Transverse colon (tissue), 4 donors: ENCODE measurements at places on chromosomes 12 and 14. TPM values are rescaled to one million over a fixed set of nuclear protein-coding genes. Genes with fewer than 3 reads are reported as not detected.

DNA sequence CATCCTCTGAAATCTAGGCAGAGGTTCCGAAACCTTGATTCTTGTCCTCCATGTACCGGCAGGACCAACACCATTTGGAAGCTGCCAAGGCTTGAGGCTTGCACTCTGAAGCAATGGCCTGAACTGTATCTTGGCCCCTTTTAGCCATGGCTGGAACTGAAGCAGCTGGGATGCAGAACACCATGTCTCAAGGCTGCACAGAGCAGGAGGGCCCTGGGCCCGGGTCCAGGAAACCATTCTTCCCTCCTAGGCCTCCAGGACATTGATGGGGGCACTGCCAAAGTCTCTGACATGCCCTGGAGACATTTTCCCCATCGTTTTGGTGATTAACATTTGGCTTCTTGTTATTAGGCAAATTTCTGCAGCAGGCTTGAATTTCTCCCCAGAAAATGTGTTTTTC is 198.7 kb downstream of the EFCAB11 start:
- no peak for DNase-seq

- no peak for DNase-seq
These were observed 31.7 kb upstream of the PNMA1 start for GRCh38 chr14:73745571-73746519.

GRCh38 chr14:99758121-99758821 is 34.9 kb upstream of the EML1 start:
- DNase-seq = no peak

DNA sequence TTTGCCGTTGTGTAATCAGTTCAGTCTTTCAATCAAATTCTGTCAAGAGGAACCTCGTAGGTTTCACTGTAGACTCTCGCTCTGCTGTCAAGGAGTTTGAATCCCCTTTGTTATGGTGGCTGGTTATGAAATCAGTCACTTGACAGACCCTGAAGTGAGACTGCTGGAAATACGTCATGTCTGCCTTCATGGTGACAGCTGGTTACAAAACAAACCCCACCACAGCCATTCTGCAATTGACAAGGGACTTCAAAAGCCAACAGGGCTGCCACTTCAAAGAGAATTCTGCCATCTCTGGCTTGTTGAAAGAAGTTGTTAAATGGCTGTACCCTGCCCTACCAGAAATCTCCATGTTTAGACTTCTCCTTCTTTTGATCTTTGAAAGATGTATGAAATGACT is 286.9 kb downstream of the ERC1 start:
- no peak for DNase-seq

DNA sequence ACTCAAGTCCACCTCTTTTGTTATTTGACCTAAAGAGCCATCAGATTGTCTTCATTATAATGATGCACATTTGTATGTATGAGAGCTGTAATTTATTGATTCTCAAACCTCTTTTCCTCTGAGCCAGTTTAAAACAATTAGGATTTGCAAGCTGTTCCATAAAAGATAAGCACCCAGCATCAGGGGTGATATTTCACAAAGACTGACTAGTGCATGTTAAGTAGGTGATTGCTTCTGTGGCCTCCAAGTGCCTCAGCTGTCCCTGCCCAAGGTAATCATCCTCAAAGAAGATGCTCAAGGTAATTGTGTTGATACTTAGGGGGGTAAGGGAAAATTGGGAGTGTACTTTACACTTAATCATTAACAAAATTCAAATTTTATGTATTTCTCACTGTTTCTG is 18.2 kb downstream of the CEP128 start:
- no peak for DNase-seq

- no peak for DNase-seq
These were observed 190.1 kb upstream of the RMST start for GRCh38 chr12:97272471-97272870.

DNA sequence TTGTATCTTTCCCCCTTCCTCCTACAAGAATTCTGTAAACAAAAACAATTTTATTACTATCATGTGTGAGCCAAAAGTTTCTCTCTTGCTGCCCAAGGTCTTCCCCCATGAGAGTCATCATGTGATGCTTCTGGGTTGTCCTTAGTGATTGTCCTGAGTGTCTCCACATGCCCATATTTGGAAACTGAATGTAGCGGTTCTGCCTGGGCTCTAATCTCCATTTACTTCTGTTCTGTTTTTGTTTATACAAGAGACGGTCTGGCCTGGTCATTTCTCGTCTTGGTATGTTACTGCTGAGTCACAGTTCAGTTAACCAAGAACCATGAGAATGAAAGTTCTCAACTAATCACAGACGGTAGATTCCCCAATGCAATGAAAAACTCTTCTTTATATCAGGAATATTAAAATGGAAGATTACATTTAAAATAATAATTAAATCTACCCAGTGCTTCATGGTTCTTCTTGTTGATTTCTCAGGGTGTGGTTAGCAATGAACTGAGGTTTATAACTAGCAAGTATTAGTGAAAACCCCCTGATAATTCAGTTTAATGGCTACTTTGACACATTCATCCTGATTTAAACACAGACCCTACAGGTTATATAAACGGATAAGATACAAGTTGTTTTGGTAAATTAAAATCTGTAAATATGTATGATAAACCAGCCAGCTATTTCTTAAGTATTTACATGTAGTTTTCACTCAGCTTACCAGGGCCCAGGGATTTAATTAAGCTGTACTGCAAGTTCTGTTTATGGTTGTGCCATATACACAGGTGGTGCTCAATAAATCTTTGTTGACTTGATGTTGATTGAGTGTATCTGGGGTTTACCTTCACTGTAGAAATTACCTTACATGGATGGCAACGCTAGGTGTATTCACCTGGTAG is 81.1 kb downstream of the PELI2 start:
- no peak for DNase-seq

- no peak for DNase-seq
These were observed at the start of gene TAS2R43 for GRCh38 chr12:11092128-11092527. Gene TAS2R43, minus strand, starts transcription at chr12:11092313. Its CDS starts 84 bp downstream, at chr12:11092229.

DNA sequence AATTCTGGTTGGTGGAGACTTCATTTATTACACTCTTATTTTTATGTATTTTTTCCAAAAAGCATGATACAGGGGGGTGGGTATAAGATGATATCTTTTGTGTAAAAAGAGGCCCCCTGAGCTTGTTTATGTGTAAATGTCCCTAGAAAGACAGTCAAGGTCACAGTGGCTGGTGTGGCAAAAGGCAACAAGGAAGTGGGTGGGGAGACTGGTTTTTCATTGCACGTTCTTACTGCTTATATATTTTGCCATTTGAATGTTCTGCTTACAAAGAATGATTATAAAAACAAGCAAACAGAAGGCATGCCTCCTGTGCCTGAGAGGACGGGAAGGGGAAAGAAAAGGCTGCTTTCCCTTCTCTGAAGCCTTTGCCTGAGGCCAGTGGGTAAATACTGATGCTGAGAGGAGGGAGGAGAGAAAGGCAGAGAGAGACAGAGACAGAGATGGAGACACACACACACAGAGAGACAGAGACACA is 24.1 kb upstream of the ADIPOR2 start:
- peak; percentile 43 for DNase-seq

GRCh38 chr14:21536418-21537089 is 10.4 kb upstream of the SALL2 start:
- DNase-seq = no peak

- DNase-seq = no peak
These were observed 17.8 kb upstream of the PAPOLA start for GRCh38 chr14:96484399-96484798.

DNA sequence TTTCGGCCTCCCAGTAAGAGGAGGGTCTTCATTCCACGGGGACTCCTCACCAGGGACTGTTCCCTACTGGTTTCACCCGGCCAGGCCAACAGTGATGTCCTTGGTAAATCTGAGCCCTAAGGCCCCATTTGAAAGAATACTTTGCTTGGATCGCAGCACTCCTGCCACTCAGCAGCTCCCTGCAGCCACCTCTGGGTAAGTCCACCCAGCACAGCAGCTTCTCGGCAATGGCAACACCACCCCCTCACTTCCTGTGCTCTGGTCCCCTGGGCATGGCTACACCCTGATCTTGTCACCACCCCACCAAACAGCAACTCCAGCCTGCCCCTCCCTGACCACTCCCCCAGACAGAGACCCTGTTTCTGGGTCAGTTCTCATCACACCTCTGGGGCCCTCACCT is 100.3 kb downstream of the SETD3 start:
- no peak for DNase-seq

DNA sequence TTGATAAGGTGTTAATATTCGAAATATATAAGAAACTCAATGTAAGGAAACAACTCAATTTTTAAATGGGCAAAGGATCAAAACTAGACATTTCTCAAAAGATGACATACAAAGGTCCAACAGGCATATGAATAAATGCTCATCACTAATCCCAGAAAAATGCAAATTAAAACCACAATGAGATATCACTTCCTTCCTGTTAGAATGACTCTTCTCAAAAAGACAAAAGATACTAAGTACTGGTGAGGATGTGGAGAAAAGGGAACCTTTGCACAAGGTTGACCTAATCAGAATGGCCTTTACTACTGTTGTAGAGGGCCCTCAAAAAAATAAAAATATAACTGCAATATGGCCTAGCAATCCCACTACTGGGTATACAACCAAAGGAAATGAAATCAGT is 383.4 kb downstream of the KCNH5 start:
- no peak for DNase-seq

- no peak for DNase-seq
These were observed 565 bp downstream of the CEP83 start for GRCh38 chr12:94458877-94459727.

DNA sequence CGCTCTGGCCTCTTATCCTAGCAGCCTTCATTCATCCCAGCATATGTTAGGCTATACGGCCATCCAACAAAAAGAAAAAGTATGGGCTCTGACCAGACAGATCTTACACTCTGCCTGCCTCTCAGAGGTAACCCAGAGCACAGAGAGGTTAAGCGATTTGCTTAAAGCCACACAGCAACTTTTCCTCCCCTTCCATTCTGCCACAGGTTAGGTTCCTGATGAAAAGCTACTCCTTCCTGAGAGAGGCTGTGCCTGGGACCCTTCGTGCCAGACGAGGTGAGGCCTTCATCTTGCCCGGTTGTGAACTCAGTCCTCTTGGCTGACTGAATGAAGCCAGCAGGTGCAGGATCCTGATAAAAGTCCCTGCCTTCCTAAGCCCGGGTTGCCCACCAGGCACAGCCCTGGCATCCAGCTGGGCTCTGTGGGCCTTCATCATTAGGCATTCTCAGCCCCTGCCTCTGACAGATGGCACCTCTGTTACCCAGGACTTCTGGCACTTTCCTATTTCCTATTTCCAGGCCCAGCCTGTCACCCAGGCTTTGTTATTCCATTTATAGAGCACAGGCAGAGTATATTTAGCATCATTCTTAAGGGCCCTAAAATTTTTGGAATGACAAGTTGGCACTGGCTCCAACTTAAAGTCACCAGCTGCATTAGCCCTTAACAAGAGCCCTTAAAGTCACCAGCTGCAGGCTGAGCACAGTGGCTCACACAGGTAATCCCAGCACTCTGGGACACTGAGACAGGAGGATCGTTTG is 12.8 kb downstream of the SOAT2 start:
- no peak for DNase-seq

GRCh38 chr12:39887856-39888255 is 218.0 kb downstream of the SLC2A13 start:
- DNase-seq = no peak

DNA sequence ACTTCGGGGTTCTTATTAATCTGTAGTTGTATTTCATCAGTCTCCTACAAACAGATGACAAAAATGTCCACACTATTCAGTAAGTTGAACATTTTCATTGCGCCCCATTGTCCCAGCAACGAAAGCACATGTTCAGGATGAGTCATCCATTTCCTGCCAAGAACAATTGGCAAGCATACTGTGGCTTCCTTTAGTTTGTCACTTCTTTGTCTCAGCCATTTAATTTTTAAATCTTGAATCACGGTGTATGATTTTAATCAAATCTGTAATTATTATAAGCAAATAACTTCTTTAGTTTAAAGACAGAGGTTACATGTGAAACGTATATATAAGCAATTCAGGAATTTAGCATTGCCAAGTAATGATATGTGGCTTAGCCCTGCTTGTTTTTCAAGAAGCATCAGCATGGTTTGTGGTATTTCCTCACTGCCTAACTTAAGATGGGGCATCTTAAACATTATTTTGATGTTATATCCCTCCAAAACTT is 211.3 kb upstream of the KRR1 start:
- DNase-seq = peak; percentile 31

- no peak for DNase-seq
These were observed 264.0 kb upstream of the GRIP1 start for GRCh38 chr12:66942741-66943465.

- no peak for DNase-seq
These were observed 29.4 kb upstream of the ETFBKMT start for GRCh38 chr12:31629756-31630732.

DNA sequence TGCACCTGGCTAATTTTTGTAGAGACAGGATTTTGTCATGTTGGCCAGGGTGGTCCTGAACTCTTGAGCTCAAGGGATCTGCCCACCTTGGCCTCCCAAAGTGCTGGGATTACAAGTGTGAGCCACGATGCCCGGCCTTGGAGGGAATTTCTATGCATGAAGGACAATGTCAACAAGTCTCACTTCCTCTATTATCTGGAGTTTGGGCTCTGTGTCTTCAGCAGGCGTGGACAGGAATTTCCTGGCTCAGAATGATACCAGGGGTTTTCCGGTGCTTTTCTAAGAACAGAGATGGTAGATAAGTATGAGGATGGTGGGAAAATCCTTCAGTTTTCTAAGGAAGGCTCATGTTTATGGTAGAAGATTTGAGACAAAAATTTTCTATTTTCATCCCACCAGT is 75.0 kb upstream of the CCDC60 start:
- no peak for DNase-seq

GRCh38 chr12:90216020-90216552 is 507.4 kb upstream of the ATP2B1 start:
- no peak for DNase-seq

DNA sequence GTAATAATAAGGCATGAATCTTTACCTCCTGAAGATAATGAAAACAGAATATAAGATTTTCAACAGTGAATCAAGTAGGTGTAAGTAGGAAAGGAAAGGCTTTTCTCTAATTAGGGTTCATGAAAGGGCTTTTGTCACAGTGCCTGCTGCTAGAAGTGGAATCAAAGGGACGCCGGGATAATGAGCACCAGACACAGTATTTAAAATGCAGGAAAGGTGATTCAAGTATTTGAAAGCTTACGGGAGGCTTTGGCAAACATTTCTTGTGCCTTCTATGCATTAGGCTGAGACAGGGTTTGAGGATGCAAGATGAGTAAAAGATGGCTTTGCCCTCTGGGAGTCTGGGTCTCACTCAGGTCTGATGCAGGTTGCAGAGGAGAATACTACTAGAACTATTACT is 70.5 kb upstream of the ANO4 start:
- DNase-seq = no peak

GRCh38 chr12:102167821-102168604 is 29.6 kb downstream of the PMCH start:
- DNase-seq = no peak

DNA sequence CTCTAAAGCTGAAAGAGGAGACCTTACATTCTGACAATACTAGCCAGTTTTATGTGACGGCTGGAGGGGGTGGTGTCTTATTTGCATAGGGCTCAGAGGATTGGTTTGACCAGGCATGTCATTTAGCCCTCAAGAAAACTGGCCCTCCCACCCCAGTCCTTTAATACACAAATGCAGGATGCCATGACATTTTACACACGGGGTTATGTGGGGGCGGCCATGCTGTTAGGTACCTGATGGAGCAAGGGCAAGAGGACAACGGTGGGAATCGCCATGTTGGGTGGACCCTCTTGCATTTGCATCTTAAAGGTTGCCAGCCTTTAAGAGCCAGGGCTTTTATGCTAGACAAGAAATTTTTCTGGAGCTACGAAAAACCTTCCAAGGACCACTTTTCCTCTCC is 23.3 kb downstream of the MDM2 start:
- DNase-seq = no peak

Gene TAS2R42
- not detected for total RNA-seq

Gene PTPRR
- total RNA-seq = 50.9 TPM

Gene CEBPE
- not detected for total RNA-seq

Gene VDR
- 191 TPM for total RNA-seq

Gene ACOT4
- total RNA-seq = 3.5 TPM

Gene PRB2
- not detected for total RNA-seq

Gene PAN2
- 59.7 TPM for total RNA-seq
